Placental epithelial cell (primary cell): ENCODE measurements at places on chromosomes 7 and 10. TPM values are rescaled to one million over a fixed set of nuclear protein-coding genes. Genes with fewer than 3 reads are reported as not detected.

C10orf95 gene
- total RNA-seq, result 1.3 TPM in 1 of 2 replicates, not detected in the other

CFAP69 gene
- 2.3 and 2.7 TPM in 2 replicates for total RNA-seq

GPR15LG gene
- total RNA-seq, result not detected in 2 replicates

FRAT1 gene
- 2.1 and 3.5 TPM in 2 replicates for total RNA-seq

FAM131B gene
- total RNA-seq, result 1.4 and 2.0 TPM in 2 replicates

GJD4 gene
- total RNA-seq, result not detected in 2 replicates

SEC31B gene
- 2.6 and 3.5 TPM in 2 replicates for total RNA-seq

IL2RA gene
- total RNA-seq, result 0.39 TPM in 1 of 2 replicates, not detected in the other

NHLRC2 gene
- 8.6 and 11.4 TPM in 2 replicates for total RNA-seq

HABP2 gene
- total RNA-seq, result not detected in 2 replicates

UBE2D4 gene
- 1.6 and 5.4 TPM in 2 replicates for total RNA-seq

MEIG1 gene
- not detected in 2 replicates for total RNA-seq

PARD3 gene
- total RNA-seq, result 37.2 and 49.9 TPM in 2 replicates

CD36 gene
- total RNA-seq, result 0.22 and 0.39 TPM in 2 replicates

FRAT2 gene
- total RNA-seq, result 10.2 and 10.8 TPM in 2 replicates

NPY4R2 gene
- 0.39 TPM in 1 of 2 replicates, not detected in the other for total RNA-seq
